Thymus (tissue), 14 donors: ENCODE measurements at places on chromosomes 4 and X. TPM values are rescaled to one million over a fixed set of nuclear protein-coding genes. Genes with fewer than 3 reads are reported as not detected.

GRCh38 chr4:8744083-8744805, 127.4 kb downstream of the HMX1 start:
- DNase-seq: no peak

- no peak for DNase-seq
Measured at GRCh38 chr4:82988323-82988832, 22.2 kb downstream of the LIN54 start.

The ERVMER34-1 gene
- total RNA-seq: 0.05 TPM

The DUSP9 gene
- total RNA-seq: 1.7 TPM

The HTR2C gene
- total RNA-seq: not detected

DNA sequence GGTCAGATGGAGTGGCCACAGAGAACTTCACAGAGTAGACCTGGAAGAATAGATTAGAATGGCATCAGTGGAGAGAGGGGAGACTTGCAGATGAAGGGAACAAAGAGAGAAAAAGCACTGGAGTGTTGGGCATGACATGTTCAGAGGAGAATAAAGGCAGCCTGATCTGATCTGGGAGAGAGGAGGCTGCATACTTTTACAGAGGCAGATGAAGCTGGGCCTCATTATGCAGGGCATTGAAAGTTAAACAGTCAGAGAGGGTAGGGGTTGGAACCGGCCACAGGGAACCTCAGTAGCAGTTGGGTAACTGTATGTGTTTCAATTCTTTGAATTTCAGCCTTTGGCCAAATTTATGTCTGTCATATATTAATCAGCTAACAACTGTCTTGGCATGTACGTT, 61.2 kb downstream of the SH3BGRL start:
- no peak for DNase-seq

The TLR1 gene
- 17.4 TPM for total RNA-seq

DNA sequence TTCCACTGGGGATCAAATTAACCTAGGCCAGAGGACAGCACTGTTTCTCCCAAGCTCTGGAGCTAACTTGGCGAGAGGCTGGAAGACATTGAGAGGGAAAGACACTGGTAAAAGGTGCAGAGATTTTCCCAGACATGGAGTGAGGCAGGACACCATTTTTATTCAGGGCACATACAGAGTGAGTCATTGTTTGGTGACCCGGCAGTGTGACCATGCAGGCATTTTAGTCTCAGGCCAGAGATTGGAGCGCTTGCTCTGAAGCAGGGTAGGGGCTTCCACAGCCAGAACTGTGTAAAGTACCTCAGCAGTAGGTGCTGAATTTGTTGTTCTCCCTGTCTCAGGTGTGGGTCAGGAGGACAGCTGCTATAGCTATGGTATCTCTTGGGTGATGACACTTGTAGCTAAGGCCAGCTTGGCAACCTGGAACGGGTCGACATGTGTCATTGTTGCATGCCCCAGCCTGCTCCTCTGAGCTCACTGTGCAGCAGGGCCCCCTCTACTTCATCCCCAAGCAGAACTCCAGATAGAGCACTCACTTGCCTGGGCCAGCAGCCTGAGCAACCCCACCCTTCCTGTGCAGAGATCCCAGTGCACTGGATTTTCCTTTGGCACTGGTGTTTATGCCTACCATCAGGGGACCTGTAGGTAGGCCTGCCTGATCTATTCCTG, 79.8 kb upstream of the ATP8A1 start:
- DNase-seq: no peak

DNA sequence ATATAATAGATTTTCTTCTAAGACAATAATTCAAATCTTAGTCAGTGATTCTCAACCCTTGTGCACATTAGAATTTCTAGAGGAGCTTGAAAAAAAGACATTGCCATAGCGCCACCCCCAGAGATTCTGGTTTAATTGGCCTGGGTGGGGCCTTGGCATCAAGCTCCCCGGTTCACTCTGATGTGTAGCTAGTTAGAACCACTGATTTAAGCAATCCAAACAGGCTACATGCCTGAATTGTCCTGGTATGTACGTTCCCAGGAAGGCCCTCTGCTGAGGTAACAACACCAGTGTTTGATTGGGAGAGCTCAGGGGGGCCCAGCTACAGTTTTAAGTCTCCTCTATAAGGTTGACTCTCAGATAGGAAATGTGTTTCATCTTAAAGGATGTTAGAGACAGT, 1.3 kb upstream of the ATP10D start:
- no peak for DNase-seq

- no peak for DNase-seq
Measured at GRCh38 chrX:153530411-153531129, 13.1 kb downstream of the ATP2B3 start.

- no peak for DNase-seq
Measured at GRCh38 chr4:184370711-184371389, 103.5 kb downstream of the IRF2 start.

DNA sequence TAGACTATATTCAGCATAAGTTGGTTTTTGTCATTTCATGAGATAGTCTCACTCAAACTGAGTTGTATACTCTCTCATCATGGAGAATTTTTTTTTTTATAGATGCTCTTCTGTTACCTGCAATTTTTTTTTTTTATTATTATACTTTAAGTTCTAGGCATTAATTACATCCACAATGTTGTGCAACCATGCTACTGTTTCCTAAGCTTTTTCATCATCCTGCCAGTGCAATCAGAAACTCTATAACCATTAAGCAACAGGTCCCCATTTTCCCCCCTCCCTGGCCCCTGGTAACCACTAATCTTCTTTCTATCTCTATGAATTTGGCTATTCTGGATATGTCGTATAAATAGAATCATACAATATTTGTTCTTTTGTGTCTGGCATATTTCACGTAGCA, 321.6 kb downstream of the STIM2 start:
- no peak for DNase-seq

The MAOB gene
- 0.85 TPM for total RNA-seq

- DNase-seq: no peak
Measured at GRCh38 chrX:133258481-133258880, 40.3 kb upstream of the TFDP3 start.

DNA sequence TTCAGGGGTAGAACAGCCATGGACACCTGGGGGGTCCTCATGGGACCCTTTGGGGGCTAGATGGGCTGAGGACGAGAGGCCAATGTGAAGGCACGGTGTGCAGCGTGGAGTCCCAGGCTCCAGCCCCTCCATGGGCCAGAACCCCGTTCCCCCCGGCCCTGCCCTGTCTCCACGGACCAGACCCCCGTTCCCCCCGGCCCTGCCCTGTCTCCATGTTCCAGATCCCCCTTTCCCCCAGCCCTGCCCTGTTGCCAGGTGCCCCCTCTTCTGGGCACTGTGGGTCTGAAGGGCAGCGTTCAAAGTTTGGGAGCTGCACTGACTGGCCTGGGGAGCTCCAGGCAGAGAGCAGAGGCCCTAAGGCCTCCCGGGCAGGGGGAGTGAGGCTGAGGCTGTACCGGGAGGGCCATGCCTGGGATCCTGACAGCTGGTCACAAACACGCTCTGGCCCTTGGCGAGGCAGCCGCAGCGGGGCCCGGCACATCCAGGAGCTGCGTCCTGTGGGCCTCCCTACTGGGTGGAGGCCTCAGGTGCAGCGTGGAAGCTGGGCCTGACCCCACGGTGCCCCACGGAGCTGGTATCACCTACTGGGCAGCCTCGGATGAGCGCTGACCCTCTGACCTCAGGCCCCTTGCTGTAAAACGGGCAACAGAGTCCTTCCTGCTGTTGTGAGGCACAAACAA, 8.9 kb downstream of the DGKQ start:
- no peak for DNase-seq

- no peak for DNase-seq
Measured at GRCh38 chrX:42955349-42955748, 177.4 kb upstream of the PPP1R2C start.

DNA sequence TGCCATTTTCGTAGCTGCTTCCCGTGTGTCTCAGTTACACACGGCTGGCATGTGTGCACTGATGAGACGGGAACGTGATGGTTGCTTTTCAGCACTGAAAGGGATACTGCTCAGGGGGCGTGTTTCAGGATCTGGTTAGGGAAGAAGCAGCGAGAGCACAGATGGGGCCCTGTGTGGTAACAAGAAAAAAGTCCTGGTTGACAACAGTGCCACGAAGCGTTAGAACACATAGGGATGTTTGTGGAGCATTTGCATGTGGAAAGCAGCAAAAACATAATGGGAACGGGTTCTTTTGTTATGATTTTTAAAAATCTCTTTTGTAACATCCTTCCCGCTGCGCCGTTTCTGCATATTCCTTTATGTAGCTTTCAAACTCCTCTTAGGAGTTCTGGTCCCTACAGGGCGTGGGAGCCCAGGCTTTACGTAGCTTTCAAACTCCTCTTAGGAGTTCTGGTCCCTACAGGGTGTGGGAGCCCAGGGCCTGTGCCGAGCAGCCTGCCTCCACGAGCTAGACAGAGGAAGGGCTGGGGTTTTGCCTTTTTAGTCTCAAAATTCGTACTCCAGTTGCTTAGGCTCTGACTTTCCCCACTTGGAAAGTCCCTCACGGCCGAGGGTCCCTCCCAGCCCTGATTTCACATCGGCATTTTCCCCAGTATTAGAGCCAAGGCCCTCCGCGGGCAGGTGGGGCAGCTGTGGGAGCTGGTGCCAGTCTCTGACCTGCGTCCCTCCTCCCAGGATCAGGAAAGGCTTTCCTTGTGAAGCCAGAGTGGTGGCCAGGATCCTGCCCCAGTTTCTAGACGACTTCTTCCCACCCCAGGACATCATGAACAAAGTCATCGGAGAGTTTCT, 11.0 kb upstream of the MSANTD1 start:
- no peak for DNase-seq

DNA sequence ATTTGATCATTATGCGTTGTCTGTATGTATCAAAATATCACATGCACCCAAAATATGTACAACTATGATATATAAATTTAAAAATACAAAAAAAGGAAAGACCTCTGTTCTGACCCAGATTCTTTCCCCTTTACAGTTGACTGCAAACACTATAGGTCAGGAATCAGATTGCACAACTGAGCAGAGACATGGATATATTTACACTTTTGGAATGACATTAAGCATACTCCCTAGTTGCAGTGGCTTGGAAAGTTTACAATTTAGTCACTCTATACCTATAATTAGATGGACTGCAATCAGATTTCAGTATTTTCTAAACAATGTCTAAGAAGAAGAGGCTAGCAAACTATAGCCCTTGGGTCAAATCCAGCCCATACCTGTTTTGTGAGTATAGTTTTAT, 98.5 kb upstream of the INPP4B start:
- DNase-seq: no peak

The HMGN5 gene
- total RNA-seq: 3.8 TPM
